ENCODE measurements at places on chromosomes 7 and 10.

GRCh38 chr7:157834501-157835163 lies 497.8 kb downstream of the DNAJB6 start:
- no peak for DNase-seq

GRCh38 chr10:70679498-70679897 lies 7.2 kb downstream of the ADAMTS14 start:
- DNase-seq, result no peak

DNA sequence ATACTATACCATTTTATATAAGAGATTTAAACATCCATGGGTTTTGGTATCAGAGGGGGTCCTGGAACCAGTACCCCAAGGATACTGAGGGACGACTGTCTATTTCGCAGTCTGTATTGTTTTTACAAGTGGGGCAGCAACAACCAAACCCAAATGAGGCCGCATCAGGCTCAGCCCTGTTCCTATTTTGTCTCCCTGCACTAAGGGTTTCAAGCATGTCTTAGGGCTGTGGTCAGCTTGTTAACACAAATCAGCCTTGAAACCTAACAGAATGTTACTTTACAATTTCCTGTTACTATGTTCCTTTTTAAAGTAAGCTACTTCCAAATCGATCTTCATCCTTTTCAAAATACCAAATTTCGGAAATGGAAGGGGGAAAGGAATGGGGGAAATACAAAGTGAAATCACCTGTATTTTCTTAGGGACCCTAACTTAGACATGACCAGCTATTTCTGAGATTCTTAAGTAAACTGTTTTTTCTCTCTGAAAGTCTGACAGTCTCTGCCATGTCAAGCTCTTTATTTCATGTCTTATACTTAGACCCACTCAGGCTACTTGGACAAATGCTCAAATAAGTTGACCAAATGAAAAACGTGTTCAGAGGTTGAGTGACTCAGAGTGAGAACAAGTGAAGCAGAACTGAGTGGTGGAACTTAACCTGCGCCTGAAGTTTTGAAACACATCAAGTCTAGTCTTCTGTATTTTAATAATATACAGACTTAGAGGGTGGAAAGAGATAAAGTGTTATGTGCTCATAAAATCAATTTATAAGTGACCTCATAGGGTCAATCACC lies 75.8 kb downstream of the C1GALT1 start:
- DNase-seq, result no peak

DNA sequence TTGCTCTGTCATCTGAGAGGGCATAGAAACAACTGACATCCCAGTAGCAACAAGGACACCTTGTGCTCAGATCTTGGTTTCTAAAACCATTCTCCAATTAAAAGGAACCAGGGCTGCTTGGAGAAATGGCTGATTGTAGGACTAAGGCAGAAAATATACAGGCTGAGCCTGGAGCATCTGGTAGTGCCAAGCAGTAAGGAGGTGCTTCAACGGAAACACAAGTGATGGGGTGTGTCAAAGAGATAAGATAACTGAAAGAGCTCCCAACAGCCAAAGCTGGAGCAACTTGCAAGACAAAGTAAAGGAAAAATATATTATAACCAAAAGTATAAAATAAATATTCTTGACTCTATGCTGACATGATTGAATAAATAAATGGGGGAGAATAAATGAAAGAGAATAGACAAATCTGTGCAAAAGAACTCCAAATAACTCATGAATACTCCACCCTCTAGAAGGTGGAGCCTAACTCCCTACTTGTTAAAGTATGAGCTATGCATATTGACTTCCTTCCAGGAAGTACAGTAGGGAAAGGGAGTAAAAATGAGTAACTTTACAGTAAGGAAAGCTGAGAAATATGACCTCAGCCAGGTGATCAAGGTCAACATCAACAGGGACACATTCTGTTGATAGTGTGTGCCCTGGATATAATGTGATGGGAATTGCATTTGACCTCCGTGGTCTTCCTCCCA lies 162.4 kb downstream of the NOC3L start:
- DNase-seq, result no peak

DNA sequence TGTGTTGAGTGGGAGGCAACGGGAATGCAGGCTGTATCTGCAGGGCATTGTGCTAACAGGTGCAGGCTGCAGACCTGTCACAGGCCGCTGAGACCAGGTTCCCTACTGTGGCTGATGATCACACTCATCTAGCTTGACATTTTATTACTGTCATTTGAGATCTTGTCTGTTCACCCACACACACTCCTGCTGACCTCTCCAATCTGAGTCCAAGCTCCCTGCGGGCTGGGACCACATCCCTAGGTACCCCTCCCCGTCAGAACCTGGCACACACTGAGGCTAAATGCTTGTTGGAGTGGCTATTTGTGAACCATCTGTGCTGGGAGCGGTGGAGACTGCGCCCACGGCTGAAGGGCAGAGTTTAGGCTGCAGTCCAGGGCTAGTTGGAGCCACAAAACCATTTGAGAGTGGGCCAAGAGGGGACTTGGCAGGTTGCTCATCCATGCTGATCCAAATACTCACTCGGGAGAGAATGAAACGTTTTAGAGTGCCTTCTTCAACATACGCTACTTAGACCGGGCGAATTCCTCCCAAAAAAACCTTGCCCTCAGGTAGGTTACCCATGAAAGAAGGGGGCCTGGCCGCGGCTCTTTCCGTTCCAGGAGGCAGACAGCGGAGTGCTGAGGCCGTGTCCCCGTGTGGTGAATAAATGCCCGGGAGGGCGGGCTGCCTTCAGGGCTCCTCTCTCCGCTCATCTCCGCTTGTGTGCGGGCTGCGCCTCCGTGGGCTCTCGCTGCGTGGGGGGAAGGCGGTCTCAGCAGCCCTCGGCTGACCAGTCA lies 164.4 kb downstream of the RGS10 start:
- DNase-seq, result no peak

GRCh38 chr10:972763-973162 lies 15.5 kb upstream of the GTPBP4 start:
- no peak for DNase-seq

DNA sequence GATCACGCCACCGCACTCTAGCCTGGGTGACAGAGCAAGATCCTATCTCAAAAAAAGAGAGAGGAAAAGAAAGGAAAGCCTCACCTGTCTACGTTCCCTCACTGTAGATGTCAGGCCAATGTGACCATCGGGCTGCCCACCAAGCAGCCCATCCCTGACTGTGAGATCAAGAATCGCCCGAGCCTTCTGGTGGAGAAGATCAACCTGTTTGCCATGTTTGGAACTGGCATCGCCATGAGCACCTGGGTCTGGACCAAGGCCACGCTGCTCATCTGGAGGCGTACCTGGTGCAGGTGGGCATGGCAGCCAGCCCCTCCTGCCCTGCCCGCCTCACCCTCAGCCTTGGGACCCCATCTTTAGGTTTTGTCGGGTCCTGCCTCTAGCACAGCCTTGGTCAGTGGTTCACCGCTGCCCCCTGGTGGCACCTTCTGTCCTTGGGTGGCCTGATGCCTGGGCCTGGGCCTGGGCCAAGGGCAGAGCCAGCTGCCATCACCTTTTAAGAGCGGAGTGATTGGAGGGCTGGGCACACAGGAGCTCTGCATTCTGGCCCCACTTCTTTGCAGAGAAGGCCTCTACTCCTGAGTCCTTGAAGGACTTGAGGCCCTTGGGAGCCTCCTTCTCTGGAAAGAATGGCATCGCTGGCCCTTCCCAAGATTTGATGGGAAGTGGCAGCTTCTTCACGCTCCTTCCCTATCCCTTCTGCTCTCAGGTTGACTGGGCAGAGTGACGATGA lies 14.4 kb upstream of the AHCYL2 start:
- DNase-seq, result peak; percentile 50

- peak; percentile 62 for DNase-seq
Observed at GRCh38 chr10:104580774-104581675, 60.1 kb upstream of the SORCS3 start.

GRCh38 chr10:99331207-99331803 lies 2.1 kb downstream of the CNNM1 start:
- DNase-seq, result no peak

GRCh38 chr7:43076189-43076605 lies 36.2 kb upstream of the HECW1 start:
- DNase-seq, result no peak

Data from activated CD4-positive, alpha-beta T cell treated with anti-CD3 and anti-CD28 coated beads, Interleukin-2, amount 50 U/mL, for 4 hours (primary cell).